ENCODE measurements at places on chromosomes 12 and 14. TPM values are rescaled to one million over a fixed set of nuclear protein-coding genes. Genes with fewer than 3 reads are reported as not detected.
A peak's percentile ranks its signal among the peaks of the same experiment; 100 is the strongest.

Gene ARHGAP9
- polyA plus RNA-seq = 2.9 TPM

DNA sequence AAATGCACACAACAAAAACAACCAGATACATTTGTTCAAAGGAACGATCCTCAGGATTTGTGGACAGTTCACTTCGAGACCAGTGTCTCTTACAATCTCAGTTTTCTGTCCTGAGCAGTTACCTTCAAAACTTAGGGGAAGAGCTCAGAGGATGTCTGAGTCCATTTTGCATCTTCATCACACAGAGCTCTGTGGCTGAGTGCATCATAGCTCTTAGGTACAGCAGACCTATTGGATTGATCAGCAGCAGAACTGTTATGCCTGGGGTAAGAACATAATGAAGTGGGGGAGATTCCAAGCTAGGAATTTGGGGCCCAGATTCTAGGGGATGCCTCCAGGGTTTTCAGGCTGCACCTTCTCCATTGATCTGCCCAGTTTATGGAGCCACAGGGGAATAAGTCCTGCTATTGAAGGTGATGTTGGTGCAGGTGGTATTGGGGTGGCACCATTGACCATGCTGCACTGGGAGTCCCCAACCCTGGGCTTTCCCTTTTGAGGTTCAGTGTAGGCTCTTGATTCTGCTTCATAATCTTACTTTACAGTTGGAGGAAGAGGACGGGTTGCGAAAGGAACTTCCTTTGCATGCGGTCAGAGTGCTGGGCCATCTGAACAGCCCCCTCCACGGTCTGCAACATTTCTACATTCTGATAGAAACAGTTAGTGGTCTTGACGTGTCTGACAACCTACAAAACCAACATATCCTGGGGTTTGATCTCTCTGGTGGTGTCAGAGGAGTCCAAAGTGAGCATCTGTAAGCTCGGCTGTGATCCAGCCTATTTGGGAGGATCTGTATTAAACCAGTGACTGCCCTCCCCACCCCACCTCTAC is 112.8 kb downstream of the CHST11 start:
- no peak for DNase-seq

GRCh38 chr14:96083667-96084320 is 44.6 kb downstream of the C14orf132 start:
- DNase-seq = no peak

DNA sequence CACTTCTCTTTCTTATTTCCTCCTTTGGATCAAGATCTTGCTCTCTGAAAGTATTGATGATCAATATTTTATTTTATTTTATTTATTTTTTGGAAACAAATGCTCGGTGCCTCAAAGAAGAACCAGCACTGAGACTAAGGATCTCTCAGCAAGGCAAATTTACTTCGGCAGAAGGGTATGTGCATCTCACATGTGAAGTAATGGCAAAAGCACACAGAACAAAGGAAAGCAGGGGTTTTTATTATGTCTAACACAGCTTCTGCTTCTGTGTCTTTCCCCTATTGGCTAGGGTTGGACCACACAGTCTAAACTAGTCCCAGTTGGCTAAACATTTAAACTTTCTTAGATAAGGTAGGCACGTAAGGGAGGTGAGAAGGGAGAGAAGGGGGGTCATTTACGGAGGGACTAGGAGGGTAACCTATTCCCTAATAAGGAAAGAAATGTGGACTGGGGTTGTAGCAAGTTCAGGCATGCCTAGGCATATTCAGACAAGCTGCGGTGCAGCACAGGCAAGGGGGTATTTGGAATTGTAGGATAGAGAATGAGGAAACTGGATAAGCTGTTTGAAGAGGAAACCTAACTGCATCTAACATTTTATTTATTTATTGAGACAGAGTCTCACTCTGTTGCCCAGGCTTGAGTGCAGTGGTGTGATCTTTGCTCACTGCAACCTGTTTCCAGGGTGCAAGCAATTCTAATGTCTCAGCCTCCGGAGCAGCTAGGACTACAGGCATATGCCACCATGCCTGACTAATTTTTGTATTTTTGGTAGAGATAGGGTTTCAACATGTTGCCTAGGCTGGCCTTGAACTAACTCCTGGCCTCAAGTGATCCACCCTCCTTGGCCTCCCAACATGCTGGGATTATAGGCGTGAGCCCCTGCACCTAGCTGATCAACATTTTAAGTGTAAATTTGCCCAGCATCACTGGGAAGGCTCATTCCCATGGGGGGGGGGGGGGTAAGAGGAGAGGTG is 90.0 kb upstream of the EIF5 start:
- no peak for DNase-seq

- DNase-seq = no peak
Measured at GRCh38 chr12:57621497-57622292, 10.5 kb downstream of the ARHGEF25 start.

- DNase-seq = no peak
Measured at GRCh38 chr14:81125536-81125935, 95.2 kb downstream of the GTF2A1 start.

GRCh38 chr12:6326316-6327228 is 15.3 kb downstream of the TNFRSF1A start:
- DNase-seq = no peak

Gene GDF3
- polyA plus RNA-seq = 0.59 TPM

DNA sequence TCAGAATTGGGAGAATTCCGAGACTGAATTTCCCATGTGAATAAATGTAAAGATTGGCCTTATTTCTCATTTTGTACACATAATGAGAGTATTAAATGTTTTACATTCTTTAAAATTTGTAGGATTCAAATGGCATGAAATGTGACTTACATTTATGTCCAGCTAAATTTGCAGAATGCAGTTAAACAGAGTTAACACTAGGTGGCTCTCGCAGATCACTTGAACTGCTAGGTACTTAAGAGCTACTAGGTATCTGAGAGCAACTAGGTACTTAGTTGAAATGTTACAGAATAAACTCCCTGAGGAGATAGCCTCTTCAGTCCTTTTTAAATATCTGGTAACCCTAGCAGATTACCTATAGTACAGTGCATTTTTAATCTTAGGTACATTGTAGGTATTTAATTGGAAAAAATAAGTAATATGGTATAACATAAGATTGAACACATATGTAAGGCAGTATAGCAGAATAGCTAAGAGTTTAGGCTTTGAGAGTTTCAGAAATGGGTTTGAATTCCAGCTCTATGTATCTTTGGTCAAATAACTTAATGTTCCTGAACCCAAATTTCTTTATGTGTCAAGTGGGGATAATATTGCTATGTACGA is 73.8 kb downstream of the KIAA0586 start:
- peak; percentile 33 for DNase-seq

Gene TEX52
- 0.70 TPM for polyA plus RNA-seq

- DNase-seq = no peak
Measured at GRCh38 chr12:115419145-115419646, 735.2 kb upstream of the TBX3 start.

DNA sequence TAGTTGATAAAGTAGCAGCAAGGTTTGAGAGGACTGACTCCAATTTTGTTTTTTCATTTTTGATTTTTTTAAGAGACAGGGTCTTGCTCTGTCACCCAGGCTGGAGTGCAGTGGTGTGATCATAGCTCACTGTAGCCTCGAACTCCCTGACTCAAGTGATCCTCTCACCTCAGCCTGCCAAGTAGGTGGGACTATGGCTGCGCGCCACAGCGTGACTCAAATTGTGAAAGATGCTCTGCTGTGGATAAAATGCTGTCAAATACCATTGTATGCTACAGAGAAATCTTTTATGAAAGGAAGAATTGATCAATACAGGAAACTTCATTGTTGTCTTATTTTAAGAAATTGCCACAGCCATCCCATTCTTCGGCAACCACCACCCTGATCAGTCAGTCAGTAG is 48.3 kb downstream of the SCN8A start:
- DNase-seq = no peak

Gene RD3L
- polyA plus RNA-seq = not detected

DNA sequence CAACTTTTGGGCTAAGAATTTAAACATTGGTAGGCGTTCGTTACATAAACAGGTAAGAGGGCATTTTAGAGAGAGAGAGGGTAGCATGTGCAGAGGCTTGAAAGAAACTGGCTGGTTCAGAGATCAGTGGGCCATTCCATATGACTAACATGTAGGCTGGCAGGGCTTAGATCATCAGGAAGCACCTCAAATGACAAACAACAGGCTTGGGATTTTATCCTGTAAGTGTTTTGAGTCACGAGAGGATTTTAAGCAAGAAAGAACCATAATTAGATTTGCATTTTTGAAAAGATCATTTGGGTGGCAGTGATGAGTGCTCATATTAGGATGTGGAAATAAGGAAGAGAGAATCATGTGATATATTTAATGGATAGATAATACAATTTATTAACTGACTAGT is 8.7 kb upstream of the PLEKHA5 start:
- DNase-seq = no peak

DNA sequence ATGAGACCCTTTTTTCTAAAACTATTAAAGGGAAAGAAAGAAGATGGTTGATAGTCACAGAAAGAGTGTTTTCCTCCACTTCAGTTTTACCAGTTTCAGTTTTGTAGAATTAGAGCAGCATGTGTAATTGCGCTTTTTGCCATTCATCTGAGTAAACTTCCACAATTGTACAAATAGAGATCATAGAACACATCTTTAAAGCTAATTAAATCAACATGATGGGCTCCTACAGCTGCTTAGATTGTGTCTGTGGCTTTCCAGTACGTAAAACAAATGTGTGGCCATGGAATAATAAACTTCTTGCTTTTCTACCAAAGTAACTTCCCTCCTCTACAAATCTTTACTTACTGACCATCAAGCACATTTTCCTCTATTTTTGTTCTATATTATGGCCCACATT is 84.2 kb upstream of the LRIG3 start:
- no peak for DNase-seq

GRCh38 chr14:101705733-101706508 is 55.6 kb upstream of the PPP2R5C start:
- DNase-seq = no peak

DNA sequence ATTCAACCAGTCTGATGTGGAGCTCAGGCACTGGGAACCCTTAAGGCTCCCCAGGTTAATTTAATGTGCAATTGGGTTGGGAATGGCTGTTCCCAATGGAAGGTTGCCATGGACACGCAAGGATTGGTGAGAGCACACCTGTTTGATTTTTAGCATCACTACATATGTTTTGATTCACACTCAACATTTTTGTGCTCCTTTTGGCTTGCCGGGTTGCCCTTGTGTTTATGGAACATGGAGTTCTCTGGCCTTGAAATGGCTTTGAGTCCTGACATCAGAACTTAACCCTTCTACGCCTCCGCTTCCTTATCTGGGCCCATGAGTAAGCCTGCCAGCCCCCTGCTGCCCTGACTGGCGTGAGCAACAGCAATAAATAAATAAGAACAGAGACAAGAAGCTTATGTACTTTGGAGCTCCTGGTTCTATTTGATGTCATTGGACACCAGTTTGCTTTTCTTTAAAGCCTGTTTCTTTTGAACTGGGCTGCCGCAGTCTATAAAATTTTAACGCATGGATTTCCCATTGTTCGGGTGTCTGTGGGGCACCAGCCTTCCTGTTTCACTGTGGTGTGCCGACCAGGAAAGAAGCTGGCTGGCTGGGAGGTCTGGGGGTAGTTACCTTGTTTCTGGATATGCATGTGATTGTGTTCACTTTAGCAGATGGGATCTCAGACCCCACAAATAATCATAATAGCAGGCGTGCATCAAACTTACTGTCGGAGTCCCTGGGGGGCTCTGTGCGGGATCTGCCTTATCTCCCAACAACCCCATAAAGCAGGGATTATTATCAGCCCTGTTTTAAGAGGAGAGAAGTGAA is 27.8 kb downstream of the TBX3 start:
- no peak for DNase-seq

- no peak for DNase-seq
Measured at GRCh38 chr14:100072783-100073346, 7.6 kb downstream of the EVL start.

DNA sequence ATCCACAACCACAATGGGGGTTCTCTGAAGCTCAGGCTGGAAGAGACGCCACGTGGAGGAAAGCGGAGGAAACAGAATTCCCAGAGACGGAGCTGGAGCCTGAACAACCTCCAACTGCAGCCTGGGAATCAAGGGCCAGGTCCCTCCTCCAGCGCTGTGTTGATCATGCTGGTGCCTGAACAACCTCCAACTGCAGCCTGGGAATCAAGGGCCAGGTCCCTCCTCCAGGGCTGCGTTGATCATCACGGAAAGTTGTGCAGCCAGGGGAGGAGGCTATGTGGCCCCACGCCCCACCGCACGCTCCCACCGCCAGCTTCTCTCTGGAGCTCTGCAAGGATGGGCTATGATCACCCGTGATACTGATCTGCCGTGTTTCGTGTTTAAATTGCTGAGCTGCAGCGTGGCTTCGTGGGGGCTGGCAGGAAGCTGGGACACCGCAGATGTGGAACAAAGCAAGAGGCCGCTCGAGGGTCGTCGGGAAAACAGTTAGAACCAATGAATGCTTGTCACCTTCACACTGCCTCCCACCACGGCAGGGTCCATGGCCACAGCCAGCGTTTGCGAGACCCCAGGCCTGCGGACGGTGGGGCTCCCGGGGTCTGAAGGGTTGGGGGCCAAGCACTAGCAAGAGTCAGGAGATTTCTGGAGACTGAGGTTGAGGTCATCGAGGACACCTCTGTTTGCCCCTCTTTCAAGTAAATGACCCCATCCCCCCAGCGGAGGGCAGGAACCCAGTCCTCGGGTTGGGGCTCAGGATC is 51.8 kb upstream of the FBRSL1 start:
- no peak for DNase-seq

Gene PTHLH
- polyA plus RNA-seq = 0.81 TPM

- peak; percentile 77 for DNase-seq
Measured at GRCh38 chr12:10718279-10718821, 4.8 kb downstream of the YBX3 start.

GRCh38 chr12:75658901-75659823 is 147.8 kb upstream of the KRR1 start:
- DNase-seq = no peak

- DNase-seq = no peak
Measured at GRCh38 chr14:55339770-55340169, 68.5 kb downstream of the FBXO34 start.

GRCh38 chr14:24979725-24980239 is 70.2 kb downstream of the STXBP6 start:
- DNase-seq = no peak

DNA sequence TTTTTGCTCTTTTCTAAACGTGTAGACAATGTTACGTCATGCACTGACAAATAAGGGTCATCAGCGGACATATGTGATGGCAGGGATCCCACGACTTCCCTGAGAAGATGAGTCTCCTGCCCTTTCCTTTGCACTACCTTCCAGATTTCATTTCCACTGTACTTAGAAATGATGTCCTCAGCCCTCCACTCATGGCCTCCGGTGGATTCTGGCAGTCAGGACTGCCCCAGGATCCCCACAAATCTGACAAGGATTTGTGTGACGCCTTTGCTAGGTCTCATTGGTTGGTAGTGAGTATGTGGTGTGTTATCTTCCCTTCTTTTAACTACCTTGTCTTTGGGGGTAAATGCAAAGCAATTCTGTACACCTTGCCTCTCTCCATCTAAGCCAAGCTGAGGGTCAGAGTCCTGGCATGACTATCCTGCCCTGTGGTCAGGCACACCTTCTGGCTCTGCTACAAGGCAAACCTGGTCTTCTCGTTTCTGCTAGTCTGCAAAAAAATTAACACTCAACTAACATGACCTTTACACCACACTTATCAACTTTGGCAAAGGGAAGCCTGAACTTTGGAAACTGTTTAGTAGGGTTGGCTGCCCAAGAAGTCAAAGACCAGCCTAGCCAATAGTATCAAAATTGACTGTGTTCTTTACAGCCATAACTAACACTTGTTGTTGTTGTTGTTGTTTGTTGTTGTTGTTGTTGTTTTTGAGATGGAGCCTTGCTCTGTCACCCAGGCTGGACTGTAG is 17.3 kb upstream of the DHRS4 start:
- DNase-seq = no peak
